EL (cell line): ENCODE measurements at places on chromosomes 3 and 15.

DNA sequence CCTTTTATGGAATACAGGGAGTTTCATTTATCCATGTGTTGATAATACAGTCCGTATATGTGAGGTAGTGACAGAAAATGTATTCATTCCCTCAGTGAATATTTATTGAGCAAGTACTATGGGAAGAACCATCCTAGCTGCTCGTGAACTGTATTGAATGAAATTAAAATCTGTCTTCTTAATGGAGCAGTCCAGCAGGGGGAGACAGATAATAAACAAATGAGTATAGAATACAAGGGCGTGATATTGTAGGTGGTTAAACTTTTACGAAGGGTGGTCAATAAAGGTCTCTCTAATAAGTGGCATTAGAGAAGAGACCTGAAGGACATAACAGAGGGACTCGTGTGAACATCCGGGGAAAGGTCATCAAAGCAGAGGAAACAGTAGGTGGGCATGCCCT is 62.7 kb upstream of the OSTN start:
- peak; percentile 30 for DNase-seq

- no peak for DNase-seq
Measured at GRCh38 chr3:182937293-182938051, 42.9 kb downstream of the DCUN1D1 start.

DNA sequence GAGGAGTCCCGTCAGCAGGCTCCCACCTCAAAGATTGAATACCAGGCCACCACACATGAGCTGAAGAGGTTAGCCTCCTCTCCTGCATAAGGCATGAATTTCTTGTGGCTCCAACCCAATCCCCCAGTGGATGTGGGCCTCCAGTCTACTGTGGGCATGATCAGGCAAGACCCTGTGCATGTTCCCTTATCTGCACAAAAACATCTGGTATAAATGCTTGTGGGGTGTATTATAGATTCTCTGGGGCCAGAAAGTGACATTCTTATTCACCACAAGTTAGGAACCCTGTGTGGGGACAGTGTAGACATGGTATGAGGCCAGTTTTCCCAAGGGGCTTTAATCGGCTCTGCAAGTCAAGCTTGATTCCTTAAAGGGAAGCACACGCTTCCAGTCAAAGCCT is 18.2 kb upstream of the UBP1 start:
- no peak for DNase-seq

DNA sequence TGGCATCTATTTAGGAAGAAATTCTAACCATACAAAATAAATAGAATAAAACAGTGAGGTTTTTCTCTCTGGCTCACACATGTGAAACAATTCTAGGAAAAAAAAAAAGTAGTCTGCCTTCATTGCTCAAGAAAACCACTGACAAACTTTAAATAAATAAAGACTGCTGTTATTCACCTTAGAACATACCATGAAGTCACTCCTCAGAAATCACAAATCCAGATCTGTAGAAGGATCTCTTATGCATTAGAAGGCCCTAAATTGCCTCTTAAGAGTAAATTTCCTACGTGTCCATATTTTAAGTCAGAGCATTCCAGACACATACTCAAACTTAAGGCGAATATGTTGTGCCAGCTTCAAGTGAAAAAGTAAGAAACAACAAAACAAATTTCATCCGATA is 217.3 kb downstream of the ZIC4 start:
- no peak for DNase-seq

DNA sequence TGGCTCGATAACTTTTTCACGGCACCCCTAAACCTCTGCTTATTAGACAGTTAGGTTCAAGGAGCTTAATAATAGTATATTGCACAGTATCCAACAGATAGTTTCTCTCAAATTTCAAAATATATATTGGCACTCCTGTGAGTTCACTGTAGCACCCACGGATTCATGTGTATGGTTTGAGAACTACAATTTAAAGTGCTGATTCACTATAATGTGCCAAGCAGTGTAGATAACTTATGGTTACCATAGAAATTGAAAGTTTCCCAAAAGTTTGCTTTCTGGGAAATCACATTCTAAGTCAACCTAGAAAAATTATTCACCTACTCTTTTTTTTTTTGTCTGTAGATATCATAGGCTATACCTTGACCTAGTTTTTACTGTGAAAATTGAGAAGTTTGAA is 86.6 kb downstream of the GAP43 start:
- DNase-seq, result no peak
